ENCODE measurements at places on chromosomes 7 and 10. TPM values are rescaled to one million over a fixed set of nuclear protein-coding genes. Genes with fewer than 3 reads are reported as not detected.

EPO gene
- total RNA-seq = not detected

ENTPD1 gene
- total RNA-seq = 6.2 TPM

CARD11 gene
- 3.2 TPM for total RNA-seq

ZNF786 gene
- 4.9 TPM for total RNA-seq

TLX1 gene
- total RNA-seq = not detected

NAT16 gene
- not detected for total RNA-seq

SAP25 gene
- not detected for total RNA-seq

MPP7 gene
- 11.5 TPM for total RNA-seq

IL2RA gene
- not detected for total RNA-seq

TMEM273 gene
- 68.7 TPM for total RNA-seq

KAZALD1 gene
- 0.39 TPM for total RNA-seq

VWA2 gene
- total RNA-seq = not detected

RBM20 gene
- total RNA-seq = 1.5 TPM

GTPBP4 gene
- total RNA-seq = 20.2 TPM

HPS6 gene
- 26.1 TPM for total RNA-seq

MMP21 gene
- 0.13 TPM for total RNA-seq

ARPC1B gene
- 477 TPM for total RNA-seq

TWIST1 gene
- total RNA-seq = not detected

TET1 gene
- total RNA-seq = 0.39 TPM

NOC3L gene
- total RNA-seq = 16.3 TPM

CISD1 gene
- 20.3 TPM for total RNA-seq

CREB5 gene
- 4.7 TPM for total RNA-seq

RSPH10B2 gene
- 0.39 TPM for total RNA-seq

CTTNBP2 gene
- 0.63 TPM for total RNA-seq

OR2A12 gene
- total RNA-seq = not detected

OR13A1 gene
- not detected for total RNA-seq

MYPN gene
- total RNA-seq = not detected

TAS2R40 gene
- not detected for total RNA-seq

LRRN3 gene
- total RNA-seq = 0.13 TPM

NACAD gene
- total RNA-seq = 0.39 TPM

SLC18A3 gene
- not detected for total RNA-seq

PTPN20 gene
- total RNA-seq = 0.76 TPM

OR6B1 gene
- not detected for total RNA-seq

POLR2J2 gene
- 2.4 TPM for total RNA-seq

CYP3A7 gene
- not detected for total RNA-seq

DUSP5 gene
- 34.1 TPM for total RNA-seq

DLX5 gene
- total RNA-seq = not detected

CCDC146 gene
- 0.26 TPM for total RNA-seq

ZNF273 gene
- 7.1 TPM for total RNA-seq

NOD1 gene
- total RNA-seq = 18.5 TPM

CCDC201 gene
- total RNA-seq = not detected

GNGT1 gene
- total RNA-seq = not detected

OGDHL gene
- 1.0 TPM for total RNA-seq

Data from dermis microvascular lymphatic vessel endothelial cell (primary cell).